T-helper 2 cell (primary cell): ENCODE measurements at places on chromosomes 5 and 9.

- no peak for DNase-seq
Observed at GRCh38 chr9:16320338-16320902, 550.0 kb downstream of the BNC2 start.

- DNase-seq, result no peak
Observed at GRCh38 chr5:133985540-133986180, 17.2 kb upstream of the C5orf15 start.

- no peak for DNase-seq
Observed at GRCh38 chr5:6392561-6392960, 14.2 kb upstream of the MED10 start.

- no peak for DNase-seq
Observed at GRCh38 chr9:107949061-107949460, 459.5 kb upstream of the KLF4 start.

DNA sequence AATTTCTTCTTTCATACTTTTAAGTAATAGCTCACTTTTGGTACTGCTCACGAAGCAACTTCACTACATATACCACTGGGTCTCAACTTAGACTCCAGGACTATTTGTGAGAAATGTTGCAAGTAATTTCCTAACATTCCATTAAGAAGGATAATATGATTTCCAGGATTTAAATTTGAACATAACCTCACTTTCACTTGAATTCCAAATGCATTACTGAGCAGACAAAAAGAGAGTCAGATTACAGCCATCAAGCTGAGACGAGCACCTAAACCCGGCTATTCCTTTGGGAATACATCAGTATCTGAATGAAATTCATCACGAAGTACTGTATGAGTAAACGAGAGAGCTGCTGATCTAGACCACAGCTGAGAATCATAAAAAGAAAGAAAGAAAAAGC lies 47.3 kb downstream of the LIFR start:
- DNase-seq, result no peak

GRCh38 chr5:87110721-87111120 lies 157.0 kb upstream of the RASA1 start:
- DNase-seq, result no peak
